Effector memory CD8-positive, alpha-beta T cell (primary cell): ENCODE measurements at places on chromosomes 3 and 15.

DNA sequence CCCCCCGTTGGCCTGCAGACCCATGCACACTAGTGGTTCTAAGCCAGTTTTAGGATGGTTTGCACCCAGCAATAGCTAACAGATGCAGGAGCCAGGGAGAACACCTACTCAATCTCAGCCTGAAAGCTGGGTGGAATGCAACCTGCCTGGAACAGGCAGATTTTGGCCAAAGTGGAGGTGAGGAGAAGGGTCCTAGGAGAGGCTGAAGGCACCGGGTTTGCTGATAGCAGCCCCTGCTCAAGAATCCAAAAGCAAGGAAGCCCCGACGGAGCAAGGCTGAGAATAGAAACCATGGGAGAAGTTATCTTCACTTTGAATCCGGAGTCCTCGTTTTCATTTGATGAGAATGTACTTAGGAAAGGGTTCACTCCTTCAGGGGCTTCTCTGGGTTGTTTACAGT, 9.9 kb downstream of the RRP9 start:
- no peak for DNase-seq

- no peak for DNase-seq
These were observed 396.4 kb downstream of the EDEM1 start for GRCh38 chr3:5583920-5584319.

GRCh38 chr15:42068601-42069000, 25.8 kb downstream of the PLA2G4D start:
- DNase-seq = no peak

- DNase-seq = no peak
These were observed 43.6 kb upstream of the CTSH start for GRCh38 chr15:78988361-78988911.

DNA sequence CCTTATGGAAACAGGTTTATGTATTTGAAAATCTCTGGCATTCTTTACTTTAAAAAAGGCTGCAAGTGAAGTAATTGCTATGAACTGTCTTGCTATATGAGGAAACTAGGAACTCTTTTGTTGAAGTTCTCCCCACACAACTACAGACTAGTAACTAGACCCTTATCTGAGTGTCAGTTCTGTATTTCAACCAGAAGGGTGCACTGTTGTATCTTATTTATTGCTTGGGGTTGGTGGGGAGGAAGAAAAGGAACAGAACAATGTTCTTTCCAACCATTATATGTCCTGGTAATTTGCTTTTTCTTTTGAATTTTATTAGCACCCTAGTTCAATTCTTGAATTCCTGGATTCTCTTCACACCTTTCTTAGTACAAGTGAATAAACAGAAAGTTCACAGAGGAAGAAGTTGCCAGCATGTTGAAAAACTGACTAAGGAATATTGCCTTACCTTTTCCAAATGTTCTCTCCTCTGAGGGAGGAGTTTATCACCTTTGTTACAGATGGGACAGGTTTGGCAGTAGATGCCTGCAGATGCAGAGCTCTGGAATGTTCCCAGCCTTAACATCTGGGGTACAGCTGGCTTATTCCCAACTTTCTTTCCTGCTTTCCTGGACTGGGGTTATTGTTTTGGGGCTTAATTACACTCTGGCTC, 162.4 kb upstream of the CFAP20DC start:
- peak; percentile 4 for DNase-seq

- DNase-seq = no peak
These were observed 40.9 kb downstream of the HRH1 start for GRCh38 chr3:11195201-11195600.

GRCh38 chr3:72661115-72661457, 187.2 kb downstream of the SHQ1 start:
- no peak for DNase-seq
